Esophagus squamous epithelium (tissue), 5 donors: ENCODE measurements at places on chromosomes 4 and X. TPM values are rescaled to one million over a fixed set of nuclear protein-coding genes. Genes with fewer than 3 reads are reported as not detected.

GPR82 gene
- 0.04 TPM for total RNA-seq

NPY5R gene
- not detected for total RNA-seq

VCX3B gene
- total RNA-seq = not detected

H2BW2 gene
- not detected for total RNA-seq

CSAG3 gene
- not detected for total RNA-seq

PRRG3 gene
- total RNA-seq = 1.1 TPM

LRP2BP gene
- total RNA-seq = 0.57 TPM

PRKX gene
- 36.2 TPM for total RNA-seq

RAP1GDS1 gene
- 38.0 TPM for total RNA-seq

SLC6A8 gene
- total RNA-seq = 23.4 TPM

SORCS2 gene
- 1.9 TPM for total RNA-seq

DNA sequence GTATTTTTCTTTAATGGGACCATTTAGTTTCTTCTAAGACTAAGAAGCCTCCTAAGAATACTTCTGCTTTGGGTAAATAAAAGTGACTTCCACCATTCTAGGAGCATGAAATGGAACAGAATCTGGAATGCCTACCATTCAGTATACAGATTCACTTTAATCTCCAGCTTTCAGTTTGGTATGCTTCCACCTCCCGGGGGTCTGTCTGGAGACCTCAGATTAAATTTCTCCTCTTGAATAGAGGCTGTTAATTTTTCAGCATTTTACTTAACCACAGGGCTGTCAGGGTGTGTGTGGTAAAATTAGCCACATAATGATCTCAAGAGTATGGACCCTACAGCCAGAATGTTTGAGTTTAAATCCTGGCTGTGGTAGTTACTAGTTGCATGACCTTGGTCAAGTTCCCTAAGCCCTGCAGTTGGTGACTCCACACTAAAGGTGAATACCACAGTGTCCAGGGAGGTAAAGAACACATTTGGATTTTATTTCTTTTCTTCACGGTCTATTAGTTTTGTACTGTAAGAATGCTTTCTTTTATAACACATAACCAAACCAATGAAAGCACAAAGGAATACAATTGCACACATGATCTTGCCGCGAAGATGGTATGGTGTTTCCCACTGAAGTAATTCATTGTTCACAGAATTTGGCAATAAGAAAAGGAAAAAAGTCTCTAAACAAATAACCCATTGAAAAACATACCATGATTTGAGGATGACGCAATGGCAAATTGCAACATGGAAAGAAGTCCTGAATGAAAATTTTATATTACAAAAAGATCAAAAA is 37.3 kb upstream of the TRIM2 start:
- DNase-seq = no peak

GRCh38 chr4:17964576-17964975 is 57.0 kb downstream of the LCORL start:
- no peak for DNase-seq

GRCh38 chr4:22504922-22505321 is 10.9 kb downstream of the ADGRA3 start:
- DNase-seq = no peak

- no peak for DNase-seq
Observed at GRCh38 chrX:111445485-111445884, 33.5 kb upstream of the DCX start.

GRCh38 chr4:8594097-8595038 is 1.8 kb downstream of the CPZ start:
- DNase-seq = no peak

- DNase-seq = no peak
Observed at GRCh38 chr4:155972098-155972497, 18.4 kb upstream of the CTSO start.

DNA sequence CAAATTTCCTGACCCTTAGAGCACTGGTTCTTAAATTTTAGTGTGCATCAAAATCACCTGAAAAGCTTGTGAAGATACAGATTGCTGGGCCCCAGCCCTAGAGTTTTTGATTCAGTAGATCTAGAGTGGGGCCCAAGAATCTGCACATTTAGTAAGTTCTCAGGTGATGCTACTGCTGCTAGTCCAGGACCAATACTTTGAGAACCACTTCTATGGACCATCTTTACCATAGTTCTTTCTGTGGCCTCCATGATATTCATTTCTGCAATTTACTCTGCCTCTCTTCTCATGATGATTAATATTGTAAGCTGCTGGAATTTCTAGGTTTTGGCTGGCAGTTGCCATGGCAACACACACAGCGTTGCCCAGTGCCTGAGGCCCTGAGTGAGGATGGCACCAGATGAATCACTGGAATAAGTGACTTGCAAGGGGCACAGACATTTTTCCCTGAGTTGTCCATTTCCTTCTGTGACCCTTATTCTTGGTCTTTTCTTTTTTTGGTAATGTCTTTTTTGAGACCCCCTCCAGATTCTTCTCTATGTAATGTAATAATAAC is 83.6 kb downstream of the PPP1R2C start:
- no peak for DNase-seq

- no peak for DNase-seq
Observed at GRCh38 chr4:184857441-184858121, 31.8 kb upstream of the ACSL1 start.

DNA sequence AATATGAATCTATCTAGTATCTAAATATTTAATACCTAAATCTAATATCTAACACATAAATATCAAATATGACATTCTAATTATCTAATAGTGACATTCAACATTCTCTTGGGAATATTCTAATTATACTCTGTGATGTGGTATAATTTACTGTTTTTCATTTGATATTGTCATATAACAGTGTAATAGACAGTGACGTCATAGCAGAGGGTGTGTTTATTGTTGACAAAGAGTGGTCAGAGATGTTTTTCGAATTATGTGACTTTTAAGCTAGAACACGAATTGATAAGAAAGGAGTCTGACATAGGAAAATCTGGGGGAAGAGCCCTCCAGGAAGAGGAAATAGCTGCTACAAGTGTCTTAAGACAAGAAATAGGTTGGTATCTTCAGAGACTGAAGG is 5.9 kb upstream of the MAGEC3 start:
- no peak for DNase-seq

DNA sequence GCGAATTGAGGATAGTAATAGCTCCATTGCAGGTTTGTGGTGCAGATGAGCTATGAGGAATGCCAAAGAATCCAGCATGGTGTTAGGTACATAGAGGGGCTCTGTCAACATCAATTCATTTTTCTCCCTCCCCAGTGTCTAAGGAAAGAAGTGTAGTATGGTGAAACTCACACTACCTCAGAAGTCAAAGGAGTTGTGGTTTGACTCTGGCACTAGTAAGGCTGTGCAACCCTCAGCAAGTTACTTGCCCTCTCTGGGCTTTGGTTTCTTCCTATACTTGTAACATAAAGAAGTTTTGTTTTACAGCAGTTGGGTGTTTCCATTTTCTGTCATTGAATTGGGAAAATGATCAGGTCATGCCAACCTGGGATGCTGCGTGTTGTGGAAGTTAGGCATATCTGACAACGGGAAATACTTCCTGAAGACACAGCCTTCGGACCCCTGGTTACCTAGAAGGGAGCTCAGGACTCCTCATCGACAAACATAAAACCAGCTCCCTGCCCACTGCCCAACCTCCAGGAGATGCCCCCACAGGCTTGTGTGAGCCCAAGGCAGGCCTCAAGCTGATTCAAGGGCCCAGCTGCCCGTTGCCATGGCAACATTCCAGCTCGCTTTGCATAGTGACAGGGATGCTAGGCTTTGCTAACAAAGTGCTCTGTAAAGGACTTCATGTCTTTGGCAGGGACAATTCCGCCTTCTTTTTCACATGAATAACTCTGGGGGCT is 71.4 kb downstream of the RTL5 start:
- no peak for DNase-seq

GRCh38 chr4:25663781-25664180 is 8.1 kb downstream of the SLC34A2 start:
- no peak for DNase-seq

GRCh38 chr4:8532245-8532781 is 47.9 kb upstream of the GPR78 start:
- DNase-seq = no peak

GRCh38 chr4:13544606-13545393 is 492 bp upstream of the NKX3-2 start:
- DNase-seq = no peak

GRCh38 chr4:184350213-184350817 is 124.0 kb downstream of the IRF2 start:
- DNase-seq = no peak

DNA sequence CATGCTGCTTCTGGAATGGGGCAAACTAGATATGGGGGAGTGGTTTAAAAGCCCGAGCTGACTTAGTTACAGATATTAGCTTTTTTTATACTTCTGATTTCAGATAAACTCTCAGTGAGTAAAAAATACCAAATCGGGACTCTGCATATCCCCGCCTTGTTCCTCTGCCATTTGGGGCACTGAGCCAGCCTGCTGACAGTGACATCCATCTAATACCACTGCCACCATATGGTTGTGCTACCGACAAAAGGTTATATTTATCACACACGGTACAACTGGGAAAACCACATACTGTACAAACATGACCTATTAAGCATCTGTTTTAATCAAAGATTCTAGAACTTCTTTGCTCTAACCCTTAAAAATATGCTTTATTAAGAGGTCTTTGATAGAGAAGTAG is 78.7 kb downstream of the GALNT7 start:
- no peak for DNase-seq

GRCh38 chr4:158282252-158282651 is 72.0 kb downstream of the TMEM144 start:
- no peak for DNase-seq

DNA sequence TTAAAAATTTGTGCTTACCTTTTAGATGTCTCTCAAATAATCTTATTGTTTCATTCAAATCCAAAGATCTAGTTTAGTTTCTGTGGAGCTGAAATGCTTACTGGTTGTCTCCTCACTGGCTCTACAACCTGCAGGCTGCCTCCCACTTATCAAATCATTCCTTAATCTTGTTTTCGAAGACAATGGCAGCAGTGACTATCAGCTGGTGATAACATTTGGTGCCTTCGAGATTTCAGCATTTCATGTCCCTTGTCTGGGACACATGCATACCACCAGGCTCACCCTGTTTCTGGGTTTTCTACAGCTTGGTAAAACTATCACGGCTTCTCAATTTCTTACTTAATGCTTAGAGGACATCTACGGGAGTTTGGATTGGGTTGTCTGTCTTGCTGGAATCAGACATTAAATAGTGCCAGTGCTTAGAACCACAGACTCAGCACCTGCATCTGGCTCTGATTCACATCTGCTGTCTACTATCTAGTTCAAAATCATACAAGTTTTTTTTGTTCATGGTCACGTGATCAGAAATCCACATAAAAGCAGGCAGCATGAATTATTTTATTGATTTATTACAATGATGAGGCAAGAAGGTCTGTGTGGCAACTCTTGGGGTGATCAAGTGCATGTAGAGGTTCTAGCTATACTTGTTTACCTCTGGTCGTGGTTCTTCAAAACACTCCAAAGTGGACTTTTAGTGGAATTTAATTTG is 32.0 kb upstream of the SMARCAD1 start:
- DNase-seq = no peak

DNA sequence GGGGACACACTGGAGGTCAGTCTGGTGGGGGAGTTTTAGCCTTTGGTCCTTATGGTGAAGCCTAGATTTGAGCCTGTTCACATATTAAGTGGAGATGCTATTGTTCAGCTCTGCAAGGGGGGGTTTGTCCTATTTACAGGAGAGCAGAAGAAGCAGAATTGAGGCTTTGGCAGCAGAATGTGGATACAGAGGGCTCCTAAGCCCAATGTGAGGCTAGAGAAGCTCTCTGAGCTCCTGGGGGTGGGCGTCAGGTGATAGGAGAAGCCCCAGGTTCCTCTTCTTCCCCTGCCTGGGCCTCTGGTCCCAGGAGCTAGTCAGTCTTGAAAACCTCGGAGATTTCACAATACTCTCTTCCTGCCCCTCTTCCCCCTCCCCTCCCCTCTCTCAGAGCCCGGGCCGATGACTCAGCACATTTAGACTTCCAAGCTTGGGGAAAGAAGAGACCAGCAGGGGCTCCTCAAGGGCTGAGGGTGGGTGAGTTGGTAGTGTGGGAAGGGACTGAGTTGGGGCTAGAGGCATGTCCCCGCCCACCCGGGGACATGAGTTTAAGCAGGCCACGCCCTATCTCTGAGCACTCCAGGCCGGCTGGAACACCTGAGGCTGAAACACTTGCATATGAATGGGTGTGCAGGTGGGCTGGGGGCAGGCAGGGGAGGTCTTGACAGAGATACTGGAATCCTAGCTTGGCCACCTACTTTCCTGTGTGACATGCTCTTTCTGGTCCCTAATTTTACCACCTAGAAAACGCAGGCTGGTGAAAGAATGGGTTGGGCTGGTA is 3.4 kb downstream of the TFE3 start:
- no peak for DNase-seq

DNA sequence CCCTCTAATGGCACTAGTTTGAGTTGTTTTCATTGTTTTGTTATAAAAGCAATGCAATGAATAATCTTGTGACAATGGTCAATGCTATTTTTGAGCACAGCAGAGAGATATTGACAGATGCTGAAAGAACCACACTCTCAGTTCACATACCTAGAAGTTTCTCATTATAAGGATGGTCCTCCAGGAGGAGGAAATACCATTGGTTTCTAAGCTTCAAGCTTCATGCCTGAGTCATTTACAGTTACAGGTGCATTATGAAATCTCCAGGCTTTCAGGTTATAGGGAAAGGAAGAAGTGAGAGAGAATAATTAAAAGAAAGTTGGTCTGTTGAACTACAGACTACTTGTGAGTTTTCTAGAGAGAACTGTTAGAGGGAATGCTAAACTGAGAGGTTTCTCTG is 75.3 kb downstream of the PWWP3B start:
- no peak for DNase-seq

DNA sequence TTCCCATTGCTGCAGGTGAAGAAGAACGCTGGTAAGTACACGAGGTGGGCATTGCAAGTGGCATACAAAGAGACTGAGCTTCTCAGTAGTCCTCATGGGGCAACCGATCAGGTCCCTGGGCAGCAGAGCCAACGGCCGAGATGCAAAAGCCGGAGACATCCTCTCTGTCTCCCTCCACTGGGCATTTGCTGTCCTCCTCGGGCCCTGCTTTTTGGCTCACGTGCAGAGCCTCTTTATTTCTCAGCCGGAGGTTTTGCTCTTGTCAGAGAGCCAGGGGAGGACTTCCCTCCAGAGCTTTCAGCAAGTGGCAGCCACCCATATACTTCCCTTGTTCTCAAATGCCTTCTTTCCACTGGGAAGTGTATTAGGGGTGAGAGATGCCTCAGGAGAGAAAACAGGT is 18.0 kb downstream of the STARD8 start:
- DNase-seq = no peak

DNA sequence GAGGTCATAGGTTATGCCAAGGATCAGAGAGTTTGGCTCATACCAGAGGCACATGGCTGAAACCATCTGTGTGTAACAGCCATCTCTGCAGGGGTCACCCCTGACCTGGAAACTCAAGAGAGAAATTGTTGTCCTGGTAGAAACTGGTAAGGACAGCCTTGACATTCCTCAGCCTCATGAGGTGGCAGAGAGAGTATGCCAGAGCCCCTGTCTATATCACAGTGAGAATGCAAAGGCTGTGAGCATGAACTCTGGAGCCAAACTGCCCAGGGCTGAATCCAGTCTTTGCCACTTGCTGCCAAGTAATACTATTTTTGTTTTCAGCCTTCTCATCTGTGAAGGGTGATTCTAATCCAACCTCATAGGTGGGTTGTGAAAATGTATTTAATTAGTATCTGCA is 37.1 kb upstream of the CCDC149 start:
- no peak for DNase-seq
